ENCODE measurements at places on chromosomes 7 and 10.

GRCh38 chr10:70418229-70418628 lies 14.3 kb downstream of the EIF4EBP2 start:
- DNase-seq = no peak

DNA sequence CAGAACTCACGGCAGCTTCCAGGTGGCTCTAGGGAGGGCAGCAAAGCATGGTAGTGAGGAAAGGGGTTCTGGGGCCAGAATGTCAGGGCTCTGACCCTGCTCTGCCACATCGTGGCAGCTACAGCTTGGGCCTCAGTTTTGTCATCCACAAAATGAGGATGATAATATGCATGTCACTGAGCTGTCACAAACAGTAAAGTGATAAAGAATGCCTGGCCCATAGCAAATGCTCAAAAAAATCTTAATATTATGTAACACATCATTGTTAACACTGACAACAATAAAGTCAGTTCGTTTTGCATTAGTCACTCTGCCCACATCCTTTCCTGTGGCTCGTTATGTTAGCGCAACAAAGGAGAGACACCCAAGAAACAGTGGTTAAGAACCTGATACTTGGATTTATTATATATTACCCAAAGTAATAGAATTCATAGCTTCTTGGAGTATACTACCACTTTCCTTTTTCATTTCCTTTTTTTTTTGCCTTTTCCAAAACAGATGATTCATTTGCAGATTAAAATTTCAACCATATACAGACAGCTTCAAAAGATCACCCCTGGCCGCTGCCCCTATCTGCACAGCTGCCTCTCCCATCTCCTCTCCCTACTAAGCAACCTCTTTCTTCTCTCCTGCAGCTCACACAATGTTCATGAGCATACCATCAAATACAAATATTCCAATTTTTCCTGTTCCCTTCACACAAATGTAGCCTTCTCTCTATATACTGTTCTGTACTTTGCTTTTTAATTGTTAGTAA lies 45.5 kb upstream of the DDC start:
- no peak for DNase-seq

DNA sequence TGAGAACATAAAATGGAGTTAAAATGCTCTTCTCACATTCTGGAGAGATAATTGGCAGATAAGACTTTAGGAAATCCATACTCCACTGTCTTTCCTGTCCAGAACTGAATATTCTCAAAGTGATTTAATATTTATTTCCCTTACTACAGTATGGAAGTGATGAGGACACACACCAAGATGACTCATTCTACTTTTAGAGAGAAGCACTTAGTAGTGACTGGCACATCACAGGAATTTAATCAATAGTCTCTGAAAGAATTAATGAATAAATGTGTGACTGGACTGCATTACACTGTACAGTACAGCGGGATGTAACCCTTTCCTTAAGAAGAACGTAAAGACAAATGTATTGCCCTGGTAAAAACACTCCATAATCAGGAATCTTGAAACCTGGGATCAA lies 116.7 kb downstream of the SEMA3E start:
- no peak for DNase-seq

DNA sequence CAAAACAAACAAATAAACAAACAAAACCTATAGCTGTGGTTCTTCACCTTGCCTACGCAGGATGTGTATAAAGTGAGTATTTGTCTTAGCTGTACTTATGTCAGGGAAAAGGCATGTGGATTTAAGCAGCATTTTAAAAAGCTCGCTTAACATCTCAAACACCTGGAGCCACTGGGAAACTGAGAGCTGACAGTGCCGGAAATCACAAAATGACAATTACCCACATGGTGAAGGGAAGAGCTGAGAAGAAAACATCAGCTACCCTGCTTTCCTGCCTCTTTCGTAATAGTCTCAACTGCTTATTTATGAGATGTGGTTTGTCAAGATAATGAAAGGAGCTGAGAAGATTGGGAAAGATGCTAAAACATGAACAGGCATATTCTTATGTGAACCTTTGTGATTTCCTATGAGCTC lies 31.1 kb upstream of the MSMB start:
- DNase-seq = no peak

- DNase-seq = no peak
These were observed 29.1 kb downstream of the RHEB start for GRCh38 chr7:151490456-151491105.

GRCh38 chr7:29483219-29484104 lies 80.2 kb upstream of the PRR15 start:
- no peak for DNase-seq

GRCh38 chr10:112649006-112649821 lies 202.2 kb downstream of the VTI1A start:
- no peak for DNase-seq

DNA sequence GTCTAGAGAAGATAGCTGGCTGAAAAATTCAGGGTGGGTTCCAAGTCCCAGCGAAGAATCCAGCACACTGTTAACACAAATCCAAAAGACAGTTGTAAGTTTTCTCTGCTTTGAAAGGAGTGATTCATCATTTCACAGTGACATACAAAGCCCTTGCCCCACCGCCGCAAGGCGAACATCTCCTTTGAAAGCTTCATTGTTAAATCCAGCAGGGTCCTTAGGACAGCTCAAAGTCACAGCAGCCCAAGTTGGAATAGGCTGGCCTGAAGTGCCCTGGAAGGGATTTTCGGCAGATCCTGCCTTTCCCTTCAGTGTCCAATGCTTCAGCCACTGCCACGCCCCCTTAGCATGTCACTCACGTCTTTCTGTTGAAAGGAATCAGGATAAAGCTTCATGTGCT lies 526.1 kb downstream of the CALN1 start:
- DNase-seq = no peak

DNA sequence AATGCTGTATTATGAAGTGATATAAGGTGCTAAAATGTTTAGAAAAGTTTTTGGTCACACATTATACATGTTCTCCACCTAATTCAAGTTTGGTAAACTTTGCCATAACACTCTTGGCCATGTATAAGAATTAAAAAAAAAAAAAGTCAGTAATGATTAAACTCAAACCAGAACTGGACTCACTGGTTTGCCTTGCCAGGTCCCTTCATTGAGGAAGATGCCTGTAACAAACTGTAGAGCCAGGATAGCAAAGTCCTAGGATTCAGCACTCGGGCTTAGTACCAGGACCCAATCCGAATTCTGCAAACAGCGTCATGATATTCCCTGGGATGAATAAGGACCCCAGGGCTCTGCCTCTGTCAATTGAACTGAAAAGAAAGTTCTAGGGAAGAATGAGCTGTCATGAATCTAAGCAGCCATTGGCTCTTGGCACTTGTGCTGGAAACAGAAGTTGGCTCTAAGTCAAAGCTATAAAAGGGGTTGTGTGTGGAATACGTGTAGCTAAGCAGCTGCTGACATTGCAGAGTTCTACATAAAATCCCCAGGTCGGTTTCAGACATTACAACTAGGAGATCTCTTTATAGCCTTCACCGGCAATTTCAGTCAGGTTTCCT lies 216.9 kb downstream of the C7orf25 start:
- no peak for DNase-seq

DNA sequence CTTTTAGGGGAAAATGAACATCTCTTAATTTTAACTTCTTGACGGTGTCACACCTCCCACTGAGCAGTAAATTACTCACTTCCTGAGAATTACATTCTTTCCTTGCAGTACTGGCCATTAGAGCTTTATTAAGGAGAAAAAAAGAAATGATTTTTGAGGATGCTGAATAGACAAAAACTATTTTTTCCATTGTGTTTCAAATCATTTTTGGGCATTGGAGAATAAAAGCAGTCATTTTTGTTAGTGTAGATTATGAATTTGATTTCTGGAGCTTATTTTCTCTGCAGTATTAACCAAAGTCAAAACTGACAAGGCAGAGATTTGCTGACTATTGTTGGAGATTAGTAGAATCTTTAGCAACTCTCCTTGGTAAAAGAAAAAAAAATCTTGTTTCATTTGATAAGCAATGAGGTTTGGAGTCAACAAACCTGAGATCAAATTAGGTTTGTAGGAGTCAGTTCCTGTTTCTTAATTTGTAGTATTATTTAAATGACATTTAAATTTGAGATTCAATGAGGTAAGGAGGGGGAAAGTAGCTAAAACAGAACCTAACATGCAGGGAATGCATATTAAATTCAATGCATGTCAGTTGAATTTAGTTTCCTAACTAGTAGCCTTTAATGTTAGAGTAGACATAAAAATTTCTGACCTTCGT lies 70.6 kb downstream of the AP3M1 start:
- no peak for DNase-seq

Data from activated T-helper 1 cell treated with anti-CD3 and anti-CD28 coated beads, Interleukin-2, amount 50 U/mL, for 16 hours (primary cell).